Mesothelial cell of epicardium (in vitro differentiated cells): ENCODE measurements at places on chromosomes 4 and X. TPM values are rescaled to one million over a fixed set of nuclear protein-coding genes. Genes with fewer than 3 reads are reported as not detected.

The SPARCL1 gene
- total RNA-seq: 6.3 to 6.7 TPM (median 6.6 TPM) in 3 replicates

The FABP2 gene
- total RNA-seq: not detected in 3 replicates

The RAB40AL gene
- total RNA-seq: 2.0 to 2.3 TPM (median 2.3 TPM) in 3 replicates

GRCh38 chr4:127131527-127131926 lies 501.2 kb upstream of the INTU start:
- no peak for DNase-seq

DNA sequence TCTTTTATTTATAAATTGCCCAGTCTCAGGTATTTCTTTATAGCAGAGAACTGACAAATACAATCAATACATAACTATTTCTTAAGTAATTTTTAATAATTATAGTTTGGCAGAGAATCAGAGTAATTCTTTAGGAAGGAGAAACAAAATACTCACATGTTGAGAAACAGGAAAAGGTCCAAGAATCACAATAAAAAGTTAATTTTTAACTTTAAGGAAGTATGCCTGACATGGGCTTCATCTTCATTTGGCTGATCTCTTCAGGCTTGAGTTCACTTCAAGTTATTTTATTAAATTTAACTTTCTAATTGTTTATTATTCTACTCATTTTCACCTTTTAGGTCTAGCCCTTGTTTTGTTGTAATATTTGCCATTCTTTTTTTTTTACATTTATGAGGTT lies 36.1 kb upstream of the RNF150 start:
- DNase-seq: no peak

DNA sequence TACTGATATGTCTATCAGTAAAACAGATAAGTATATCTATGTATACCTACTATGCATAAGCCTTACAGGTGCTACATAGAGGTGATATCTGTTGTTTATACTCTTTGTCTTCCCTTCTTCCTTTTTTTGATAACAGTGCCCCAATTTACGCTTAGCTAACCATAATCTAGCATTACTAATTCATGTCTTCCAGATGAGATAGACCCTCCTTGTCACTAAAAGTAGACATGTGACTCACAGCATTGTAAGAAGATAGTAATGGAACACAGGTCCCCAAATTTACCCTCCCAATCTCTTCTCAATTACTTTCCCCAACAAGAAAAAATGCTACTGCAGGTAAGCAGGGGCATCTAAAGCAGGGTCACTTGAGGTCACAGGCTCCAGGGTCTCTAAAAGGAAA lies 7.9 kb upstream of the NFKB1 start:
- no peak for DNase-seq

GRCh38 chr4:184810720-184811119 lies 15.0 kb downstream of the ACSL1 start:
- DNase-seq: no peak

DNA sequence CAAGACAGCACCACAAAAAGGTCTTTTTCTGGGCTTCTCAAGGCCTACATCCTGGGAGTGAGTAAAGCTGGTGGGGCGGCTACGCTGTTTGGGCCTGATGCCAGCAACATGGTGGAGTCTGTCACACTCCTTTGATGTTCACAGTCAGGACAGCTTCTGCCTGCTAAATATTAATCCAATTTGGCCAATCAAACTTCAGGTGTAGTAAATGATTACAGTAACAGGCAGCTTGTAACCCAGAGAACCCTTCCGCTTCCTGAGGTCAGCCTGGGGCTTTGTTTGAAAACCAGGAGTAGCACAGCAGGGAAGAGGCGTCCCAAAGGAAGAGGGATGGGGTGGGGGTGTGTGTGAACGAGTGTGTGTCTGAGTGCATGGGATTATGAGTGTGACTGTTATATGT lies 220.4 kb downstream of the MAML3 start:
- no peak for DNase-seq

DNA sequence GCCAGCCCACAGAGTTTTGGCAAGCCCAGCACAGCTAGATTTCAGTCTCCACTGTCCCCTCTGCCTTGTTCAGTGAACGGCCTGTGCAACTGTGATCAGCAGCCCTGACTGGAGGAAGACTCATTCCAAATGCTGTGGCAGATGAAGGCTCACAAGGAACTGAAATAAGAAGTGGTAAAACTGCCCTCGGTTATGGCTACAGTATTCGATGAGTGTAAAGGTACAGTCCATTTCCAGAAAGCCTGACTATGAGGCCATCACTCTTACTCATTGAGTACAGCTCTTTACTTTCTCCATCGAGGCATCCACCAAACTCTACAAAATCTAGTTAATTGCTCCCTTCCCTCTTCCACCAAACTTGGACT lies 69.1 kb downstream of the RHOH start:
- no peak for DNase-seq

DNA sequence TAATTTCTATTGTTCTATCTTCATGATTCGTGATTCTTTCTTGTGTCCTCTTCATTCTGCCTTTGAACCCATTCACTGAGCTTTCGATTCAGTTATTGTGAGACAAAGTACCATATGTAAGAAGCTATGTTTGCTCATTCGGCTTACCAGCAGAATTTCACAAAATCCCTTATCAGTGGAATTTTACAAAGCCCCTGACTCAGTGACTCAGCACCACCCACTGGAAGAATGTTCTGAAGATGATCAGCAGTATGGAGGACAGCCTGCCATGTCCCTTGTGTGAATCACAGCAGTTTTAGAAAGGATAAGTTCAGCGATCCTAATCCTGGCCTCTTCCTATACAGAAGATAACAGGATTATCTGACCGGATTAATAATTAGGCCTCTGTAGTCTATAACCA lies 5.8 kb upstream of the UXT start:
- DNase-seq: no peak

DNA sequence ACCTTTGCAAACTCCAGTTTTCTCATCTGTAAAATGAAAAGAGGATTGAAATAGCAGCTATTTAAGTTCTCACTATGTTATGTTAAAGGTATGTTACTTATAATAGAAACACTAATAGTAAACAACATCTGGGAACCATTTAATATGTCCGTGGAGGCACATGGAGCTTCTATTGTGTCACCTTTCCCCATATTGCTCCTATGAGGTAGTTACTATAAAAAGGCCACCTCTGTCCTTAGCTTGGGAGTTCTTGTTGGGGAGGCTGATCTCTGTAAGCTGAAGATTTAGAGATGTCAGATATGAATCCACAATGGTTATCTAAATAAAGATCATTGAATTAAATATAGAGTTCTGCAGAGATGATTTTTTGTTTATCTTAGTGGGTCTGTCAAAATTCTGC lies 125.2 kb downstream of the FHIP1A start:
- DNase-seq: no peak

DNA sequence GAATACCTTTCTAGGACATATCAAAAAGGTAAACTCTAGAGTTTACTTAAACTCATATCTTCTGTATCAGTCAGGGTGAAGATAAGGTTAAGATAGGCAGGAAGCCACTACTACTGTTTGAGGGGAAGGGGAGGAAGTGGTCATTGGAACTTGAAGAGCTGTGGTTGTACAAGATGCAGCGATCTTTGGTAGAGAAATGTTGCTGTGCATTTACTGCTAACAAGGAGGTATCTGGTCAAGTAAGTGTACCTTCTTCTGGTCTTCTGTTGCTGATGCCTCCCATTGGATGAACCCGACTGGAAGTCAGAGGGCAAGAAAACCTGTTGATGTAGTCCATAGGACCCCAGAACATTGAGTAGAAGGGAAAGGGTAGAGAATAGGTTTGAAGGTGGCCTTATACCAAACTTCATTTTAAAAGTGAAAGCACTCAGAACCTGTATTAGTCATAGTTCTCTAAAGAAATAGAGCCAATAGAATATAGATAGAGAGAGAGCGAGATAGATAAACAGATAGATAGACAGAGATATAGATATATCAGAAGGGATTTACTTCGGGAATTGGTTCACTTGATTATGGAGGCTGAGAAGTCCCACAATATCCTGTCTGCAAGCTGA lies 47.9 kb upstream of the TSPAN5 start:
- no peak for DNase-seq

DNA sequence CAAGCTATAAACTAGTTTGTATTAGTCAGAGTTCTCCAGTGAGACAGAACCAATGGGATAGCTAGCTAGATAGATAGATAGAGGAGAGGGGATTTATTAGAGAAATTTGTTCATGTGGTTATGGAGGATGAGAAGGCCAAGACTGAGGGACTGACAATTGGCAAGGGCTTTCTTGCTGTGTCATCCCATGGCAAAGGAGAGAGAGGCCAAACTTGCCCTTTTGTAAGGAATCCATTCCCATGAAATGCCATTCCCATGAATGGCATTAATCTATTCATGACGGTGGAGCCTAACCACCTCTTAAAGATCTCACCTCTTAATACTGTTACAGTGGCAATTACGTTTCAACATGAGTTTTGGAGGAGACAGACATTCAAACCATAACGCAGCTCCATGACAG lies 58.1 kb downstream of the LINC00632 start:
- DNase-seq: no peak

- no peak for DNase-seq
Measured at GRCh38 chr4:7634661-7635251, 200.0 kb upstream of the PSAPL1 start.

GRCh38 chrX:78102091-78102490 lies 2.0 kb upstream of the PGK1 start:
- DNase-seq: no peak

DNA sequence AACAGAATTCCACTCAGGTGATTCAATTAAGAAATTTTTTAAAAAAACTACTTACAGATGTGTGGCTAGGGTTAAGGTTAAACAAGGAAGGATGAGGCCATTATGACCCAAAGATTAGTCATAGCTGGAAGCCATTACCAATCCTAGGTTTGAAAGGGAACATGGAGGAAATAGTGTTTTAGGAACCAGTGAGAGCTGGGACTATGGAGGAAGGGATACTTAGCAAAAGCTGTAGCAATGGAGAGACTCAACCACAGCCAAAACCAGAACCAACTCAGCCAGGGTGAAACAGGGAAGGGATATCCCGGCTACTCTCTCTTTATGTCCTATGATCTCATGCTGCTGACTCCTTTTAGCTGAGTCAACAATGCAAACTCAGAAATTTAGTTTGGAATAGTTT lies 148.6 kb upstream of the CNKSR2 start:
- no peak for DNase-seq
